ENCODE measurements at places on chromosomes 12 and 14.

GRCh38 chr14:81192594-81192993, 28.2 kb downstream of the GTF2A1 start:
- DNase-seq = no peak

- DNase-seq = no peak
Measured at GRCh38 chr12:112275207-112275606, 107.0 kb downstream of the HECTD4 start.

GRCh38 chr14:56026506-56026905, 91.7 kb upstream of the PELI2 start:
- DNase-seq = no peak

DNA sequence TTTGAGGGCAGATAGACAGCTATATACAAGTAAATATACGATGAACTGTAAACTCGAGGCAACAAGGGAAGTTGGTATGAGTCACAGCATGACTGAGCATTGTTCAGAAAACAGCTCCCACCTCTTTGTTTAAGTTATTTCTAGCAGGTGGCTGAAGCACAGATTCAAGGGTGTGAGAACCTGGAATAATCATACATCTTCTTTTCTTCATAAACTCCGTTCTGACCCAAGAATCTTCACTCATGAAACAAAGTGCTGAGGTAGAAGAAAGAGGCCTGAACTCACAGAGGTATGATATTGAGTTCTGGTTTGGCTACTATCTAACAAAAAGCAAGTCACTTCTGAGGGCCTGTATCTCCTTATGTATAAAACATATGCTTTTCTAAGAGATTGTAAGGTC, 364.1 kb upstream of the KITLG start:
- DNase-seq = no peak

- no peak for DNase-seq
Measured at GRCh38 chr12:101761350-101761749, 22.1 kb upstream of the SYCP3 start.

GRCh38 chr12:69108037-69108436, 131.3 kb upstream of the CPSF6 start:
- no peak for DNase-seq

GRCh38 chr12:2533036-2533435, 261.7 kb upstream of the FKBP4 start:
- DNase-seq = no peak

GRCh38 chr14:81231540-81231939, 10.8 kb upstream of the GTF2A1 start:
- no peak for DNase-seq

DNA sequence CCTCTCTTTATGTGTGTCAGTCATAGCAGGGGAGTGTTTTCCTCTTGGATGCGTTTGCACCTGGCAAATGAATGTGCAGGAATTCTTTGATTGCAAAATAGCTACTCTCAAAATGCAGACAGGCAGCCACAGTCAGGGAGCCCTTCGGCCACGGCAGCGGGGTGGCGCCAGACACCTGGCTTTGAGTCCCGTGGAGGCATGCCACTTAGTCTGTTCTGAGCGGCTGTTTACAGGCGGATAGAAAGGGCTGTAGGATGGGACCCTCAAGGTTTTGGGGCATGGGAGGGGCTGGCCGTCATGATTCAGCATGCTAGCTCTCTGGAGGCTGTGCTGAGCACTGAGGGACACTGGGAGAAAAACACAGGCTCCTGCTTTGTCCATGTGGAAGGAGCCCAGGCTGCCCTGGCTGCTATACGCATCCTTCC, 117.1 kb downstream of the SLC25A47 start:
- no peak for DNase-seq

- DNase-seq = no peak
Measured at GRCh38 chr14:85662096-85662495, 132.2 kb downstream of the FLRT2 start.

DNA sequence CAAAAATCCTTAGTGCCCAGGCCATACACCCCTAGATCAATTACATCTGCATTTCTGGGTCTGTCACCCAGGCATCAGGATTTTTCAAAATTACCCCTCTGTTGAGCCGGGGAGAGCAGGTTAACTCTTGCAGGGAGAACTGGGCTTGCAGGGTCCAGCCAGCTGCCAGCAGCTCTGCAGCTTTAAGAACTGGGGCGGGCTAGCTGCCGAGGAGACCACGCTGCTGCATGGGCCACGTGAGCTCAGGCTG, at the start of gene DGLUCY:
TSS of gene DGLUCY (plus strand) at position 245 of the 250 bp plus-strand sequence. CDS start 46,222 bp downstream, outside the sequence.
- no peak for DNase-seq

DNA sequence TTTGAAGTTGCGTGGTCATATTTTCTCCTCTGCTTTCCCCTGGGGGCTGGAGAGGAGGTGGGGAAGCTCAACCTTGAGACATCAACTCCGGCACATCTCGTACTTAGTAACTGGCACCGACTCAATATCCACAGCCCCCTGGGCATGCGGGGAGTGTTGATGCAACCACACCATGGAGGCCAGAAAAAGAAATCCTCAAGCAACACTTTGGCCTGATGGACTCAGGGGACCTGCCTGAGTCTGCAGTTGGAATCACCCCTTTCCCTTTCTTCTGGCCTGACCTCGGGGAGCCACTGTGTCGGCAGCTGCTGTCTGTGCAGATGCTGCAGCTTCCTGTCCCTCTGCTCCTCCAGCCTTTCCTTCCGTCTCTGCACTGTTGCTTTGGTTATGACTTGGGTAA, 11.4 kb upstream of the AACS start:
- DNase-seq = no peak

GRCh38 chr12:131628766-131629448, 82.0 kb upstream of the SFSWAP start:
- DNase-seq = no peak

DNA sequence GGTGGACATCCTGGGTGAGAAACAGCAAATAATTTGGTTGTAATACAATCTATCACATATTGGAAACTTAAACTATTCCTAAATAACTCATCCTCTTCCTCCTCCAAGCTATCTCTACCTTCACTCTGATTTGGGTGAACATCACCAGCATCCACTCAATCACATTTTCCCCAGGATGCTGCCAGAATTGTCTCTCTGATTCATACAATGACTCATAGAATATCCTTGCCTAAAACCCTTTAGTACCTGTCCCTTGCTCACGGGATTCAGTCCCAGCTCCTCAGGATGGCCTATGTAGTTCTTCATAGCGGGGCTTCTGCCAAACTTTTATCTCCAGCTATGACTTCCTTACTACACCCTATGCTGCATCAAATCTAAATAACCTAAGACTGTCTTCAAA, 146.8 kb downstream of the EMP1 start:
- DNase-seq = no peak

GRCh38 chr12:111925171-111925570, 83.1 kb downstream of the MAPKAPK5 start:
- no peak for DNase-seq

GRCh38 chr12:130336723-130337487, 782 bp upstream of the PIWIL1 start:
- DNase-seq = no peak

DNA sequence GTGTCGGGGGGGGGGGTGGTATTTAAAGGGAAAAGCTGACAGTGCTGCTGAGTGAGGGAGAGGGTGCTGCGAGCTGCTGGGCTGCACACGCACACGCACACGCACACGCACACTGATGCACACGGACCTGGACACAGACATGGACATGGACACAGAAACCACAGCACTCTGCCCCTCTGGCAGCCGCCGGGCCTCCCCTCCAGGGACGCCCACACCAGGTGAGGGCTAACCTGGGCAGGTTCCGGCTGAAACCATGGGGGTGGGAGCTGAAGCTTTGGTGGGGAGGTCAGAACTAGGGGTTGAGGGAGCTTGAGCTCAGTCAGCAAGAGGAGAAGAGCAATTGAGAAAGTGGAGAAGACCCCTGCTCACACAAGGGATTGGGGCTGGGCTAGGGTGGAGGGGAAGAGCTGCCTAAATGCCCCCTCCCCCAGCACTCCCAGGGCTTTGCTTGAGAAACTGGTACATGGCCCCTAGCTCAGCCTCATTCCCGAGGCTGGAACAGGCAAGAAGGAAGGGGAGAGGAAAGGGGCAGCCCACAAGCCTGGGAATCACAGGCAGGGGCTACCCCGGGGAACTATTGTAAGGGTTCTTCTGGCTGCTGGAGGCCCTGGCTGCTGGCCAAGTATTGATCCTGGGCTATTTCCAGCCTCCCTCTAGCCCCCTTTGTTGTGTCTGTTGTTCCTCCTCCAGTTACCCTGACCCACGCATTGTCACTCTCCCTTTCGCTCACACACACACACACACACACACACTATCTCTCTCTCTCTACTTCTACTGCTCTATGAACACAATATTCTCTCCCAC, at the start of gene REM2:
TSS of gene REM2 (plus strand) at position 50 of the 804 bp plus-strand sequence. CDS start at position 116, 66 bp downstream.
- DNase-seq = no peak

All from stimulated activated CD8-positive, alpha-beta memory T cell treated with anti-CD3 and anti-CD28 coated beads, Interleukin-7, amount 100 ng/mL, for 1 hour (primary cell).